Right cardiac atrium (tissue), 5 donors: ENCODE measurements at places on chromosomes 16 and 17.

DNA sequence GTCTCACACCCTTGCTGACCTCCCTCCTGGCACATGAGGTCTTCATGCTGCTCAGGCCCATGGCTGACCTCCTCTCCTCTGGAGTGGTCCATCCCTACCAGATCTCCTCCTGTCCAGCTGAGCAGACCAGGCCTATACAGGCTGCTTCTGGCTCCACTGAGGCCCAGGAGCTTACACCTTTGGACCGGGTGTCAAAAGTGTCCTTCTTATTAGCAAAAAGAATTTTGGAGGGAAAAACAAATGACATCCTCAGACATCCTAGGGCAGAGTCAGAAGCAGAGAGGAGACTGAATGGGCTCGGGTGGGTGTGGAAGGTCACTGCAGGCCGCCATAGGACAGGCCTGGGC lies 38.1 kb downstream of the WSB1 start:
- no peak for DNase-seq

GRCh38 chr16:85733839-85734170 lies 17.1 kb downstream of the C16orf74 start:
- DNase-seq = peak; percentile 72

DNA sequence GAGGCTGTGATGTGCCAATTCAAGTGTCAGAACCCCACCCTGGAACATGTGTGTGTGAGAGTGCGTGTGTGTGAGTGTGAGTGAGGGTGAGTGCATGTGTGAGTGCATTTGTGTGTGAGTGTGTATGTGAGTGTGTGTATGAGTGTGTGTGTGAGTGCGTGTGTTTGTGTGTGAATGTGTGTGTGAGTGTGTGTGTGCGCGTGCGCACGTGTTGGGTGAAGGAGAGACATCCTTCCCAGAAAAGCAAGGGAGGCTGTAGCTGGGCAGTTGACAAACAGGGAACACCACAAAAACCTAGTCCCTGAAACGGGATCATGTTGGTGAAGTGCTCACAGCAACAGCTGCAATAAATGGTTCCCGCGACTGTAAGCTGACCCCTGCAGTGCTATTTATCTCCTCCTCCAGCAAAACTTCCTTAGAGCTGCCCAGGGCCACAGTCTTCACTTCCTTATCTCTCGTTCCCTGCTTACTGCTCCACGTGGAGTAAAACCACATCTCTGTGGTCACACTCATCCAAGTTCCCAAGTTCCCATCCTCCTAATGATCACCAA lies 40.1 kb upstream of the RPL38 start:
- no peak for DNase-seq

DNA sequence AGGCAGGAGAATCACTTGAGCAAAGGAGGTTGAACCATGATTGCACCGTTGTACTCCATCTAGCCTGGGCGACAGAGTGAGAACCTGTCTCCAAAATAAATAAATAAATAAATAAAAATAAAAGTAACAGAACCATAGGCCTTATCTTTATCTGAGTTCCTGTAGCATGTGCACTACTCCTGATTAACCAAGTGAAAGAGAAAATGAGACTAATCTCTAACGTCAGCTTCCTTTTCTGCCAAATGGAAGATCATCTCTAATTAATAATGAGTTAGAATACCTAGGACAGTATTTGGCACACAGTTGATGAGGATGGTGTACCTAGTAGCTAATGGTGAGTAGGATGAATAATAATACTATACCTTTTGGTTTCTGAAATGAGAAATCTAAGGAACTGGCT lies 520.4 kb downstream of the WWOX start:
- no peak for DNase-seq

GRCh38 chr16:25625620-25626019 lies 66.1 kb upstream of the HS3ST4 start:
- no peak for DNase-seq

DNA sequence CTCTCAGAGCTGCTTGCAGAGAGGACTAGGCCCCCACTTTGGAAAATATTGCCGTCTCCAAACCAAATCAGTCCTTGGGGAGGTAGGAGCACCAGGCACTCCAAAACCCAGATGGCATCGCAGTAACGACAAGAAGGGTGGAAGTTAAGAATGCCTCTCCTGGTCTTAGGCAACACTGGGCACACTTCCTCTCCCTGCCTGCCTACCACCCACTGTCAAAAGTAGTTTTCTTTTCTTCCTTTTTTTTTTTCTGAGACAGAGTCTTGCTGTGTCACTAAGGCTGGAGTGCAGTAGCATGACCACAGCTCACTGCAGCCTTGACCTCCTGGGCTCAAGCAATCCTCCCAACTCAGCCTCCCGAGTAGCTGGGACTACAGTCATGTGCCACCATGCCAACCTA lies 47.2 kb downstream of the SRL start:
- DNase-seq = no peak

DNA sequence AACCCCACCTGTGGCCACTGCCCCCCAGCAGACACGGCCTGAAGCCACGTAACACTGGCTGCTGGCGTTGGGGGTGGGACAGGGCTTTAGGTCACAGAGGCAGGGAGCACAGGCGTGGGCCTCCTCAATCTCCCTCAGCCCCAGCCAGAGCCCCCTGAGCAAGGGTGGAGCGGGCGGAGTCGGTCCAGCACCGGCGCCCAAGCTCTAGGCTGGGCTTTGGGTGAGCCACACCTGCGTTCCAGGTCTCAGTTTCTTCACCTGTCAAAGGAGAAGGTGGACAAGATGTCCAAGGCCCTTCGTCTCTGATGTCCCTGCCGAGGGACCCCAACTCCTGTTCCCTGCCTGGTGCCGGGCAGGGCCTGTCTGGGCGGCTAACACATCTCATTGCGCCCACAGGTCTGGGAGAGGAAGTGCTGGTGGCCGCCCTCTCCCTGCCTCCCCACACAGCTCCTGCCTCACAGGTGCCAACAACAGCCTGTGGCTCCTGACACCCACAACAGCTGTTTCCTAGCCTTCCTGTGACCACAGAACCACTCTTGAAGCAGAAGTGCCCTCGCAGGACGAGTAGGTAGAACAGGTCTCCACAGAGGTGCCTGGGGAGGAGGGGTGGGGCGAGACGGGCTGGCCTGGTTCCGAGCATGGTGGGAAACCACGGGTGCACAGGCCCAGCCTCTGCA lies 12.0 kb downstream of the FAM83G start:
- DNase-seq = peak; percentile 46

- DNase-seq = no peak
Observed at GRCh38 chr16:52366983-52367382, 180.0 kb downstream of the TOX3 start.

DNA sequence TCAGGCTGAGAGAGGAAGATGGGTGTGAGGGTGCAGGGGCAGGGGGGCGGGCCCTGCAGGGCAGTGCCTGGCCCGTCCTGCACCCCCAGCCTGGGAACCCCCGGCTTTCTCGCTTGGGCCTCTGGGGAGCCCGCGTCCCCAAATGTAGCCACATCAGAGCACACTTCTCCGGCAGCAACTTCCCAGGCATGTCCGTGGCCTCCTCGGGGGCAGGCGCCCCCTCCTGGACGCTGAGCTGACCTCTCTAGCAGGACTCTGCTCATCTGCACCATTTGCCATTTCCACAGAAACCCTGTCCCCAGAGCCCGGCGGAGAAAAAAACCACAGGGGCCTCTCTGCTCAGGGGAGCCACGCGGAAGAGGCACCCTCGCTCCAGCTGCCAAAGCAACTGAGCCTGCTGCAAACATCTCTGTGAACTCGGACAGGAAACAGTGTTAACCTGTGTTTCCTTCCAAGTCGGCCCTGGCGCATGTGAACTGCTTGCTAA lies 63.4 kb downstream of the KLHDC4 start:
- DNase-seq = no peak

GRCh38 chr17:47251421-47251940 lies 2.1 kb upstream of the ITGB3 start:
- no peak for DNase-seq

GRCh38 chr16:2737238-2737605 lies 15.2 kb upstream of the SRRM2 start:
- DNase-seq = no peak

GRCh38 chr16:7914748-7915147 lies 582.1 kb downstream of the RBFOX1 start:
- DNase-seq = no peak
